ENCODE measurements at places on chromosomes 4 and X.

GRCh38 chrX:134236626-134237614 lies at the start of gene CCDC160:
CCDC160 (plus strand) TSS chrX:134237182; CDS start chrX:134244801, 7,619 bp downstream.
- DNase-seq = peak; percentile 7

DNA sequence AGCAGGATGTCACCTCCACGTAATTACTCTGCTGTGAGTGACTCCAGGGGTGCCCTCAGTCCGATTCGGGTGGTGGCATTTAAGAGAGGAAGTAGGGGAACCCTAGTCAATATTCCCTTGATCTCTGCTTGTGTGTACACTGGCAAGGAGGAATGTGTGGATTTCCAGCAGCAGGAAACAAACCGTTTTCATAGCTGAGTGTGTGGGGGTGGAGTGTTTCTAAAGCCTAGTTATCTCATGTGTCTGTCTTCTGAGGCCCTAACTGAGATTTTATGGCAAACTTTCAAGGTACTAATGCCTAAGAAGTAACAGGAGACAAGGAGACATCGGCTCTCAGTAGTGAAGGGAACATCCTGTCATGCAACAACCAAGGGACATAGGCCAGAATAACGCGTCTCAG lies 6.6 kb upstream of the CLDN24 start:
- DNase-seq = no peak

GRCh38 chr4:124873361-124874171 lies 161.0 kb upstream of the ANKRD50 start:
- no peak for DNase-seq

GRCh38 chrX:153649915-153650782 lies 3.1 kb downstream of the DUSP9 start:
- DNase-seq = no peak

DNA sequence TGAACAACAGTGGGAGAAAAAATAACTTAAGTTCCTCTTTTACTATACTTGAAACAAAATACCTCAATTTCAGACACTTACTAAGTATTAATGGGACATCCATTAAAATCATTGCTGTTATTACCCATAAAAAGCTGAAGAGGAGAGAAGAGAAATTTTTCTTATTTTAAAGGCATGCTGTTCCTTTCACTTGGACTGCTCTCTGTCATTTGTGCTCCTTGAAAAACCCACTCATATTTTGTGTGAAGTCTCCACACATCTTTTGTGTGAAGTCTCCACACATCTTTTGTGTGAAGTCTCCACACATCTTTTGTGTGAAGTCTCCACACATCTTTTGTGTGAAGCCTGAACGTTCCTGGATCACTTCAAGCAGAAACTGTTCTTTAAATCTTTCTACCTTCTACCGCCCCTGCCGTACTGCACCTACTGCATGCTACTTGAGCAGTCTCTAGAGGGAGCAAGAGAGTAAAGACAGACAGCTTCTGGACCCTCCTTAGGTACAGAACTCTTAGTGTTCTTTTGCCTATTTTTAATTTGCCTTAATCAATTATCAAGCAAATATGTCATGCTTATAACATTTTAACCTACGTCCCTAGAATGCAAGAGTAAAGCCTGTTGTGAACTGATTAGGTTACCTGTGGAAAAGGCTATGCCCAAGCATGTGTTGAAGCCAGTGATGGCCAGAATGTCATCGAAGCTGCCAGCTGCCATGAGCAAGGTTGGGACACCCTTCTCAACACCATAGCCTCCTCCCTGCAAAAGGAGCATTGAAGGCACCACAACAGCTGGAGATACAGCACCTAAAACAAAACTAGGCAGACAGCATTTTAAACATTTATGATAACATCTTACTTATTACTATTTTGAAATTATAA lies 27.1 kb upstream of the SLC9B1 start:
- DNase-seq = peak; percentile 12

GRCh38 chrX:95427389-95427788 lies 1257.3 kb upstream of the DIAPH2 start:
- DNase-seq = no peak

- DNase-seq = no peak
Observed at GRCh38 chrX:52261125-52261462, 76.4 kb downstream of the MAGED4 start.

- peak; percentile 44 for DNase-seq
Observed at GRCh38 chr4:140851032-140851636, 94.9 kb upstream of the TBC1D9 start.

DNA sequence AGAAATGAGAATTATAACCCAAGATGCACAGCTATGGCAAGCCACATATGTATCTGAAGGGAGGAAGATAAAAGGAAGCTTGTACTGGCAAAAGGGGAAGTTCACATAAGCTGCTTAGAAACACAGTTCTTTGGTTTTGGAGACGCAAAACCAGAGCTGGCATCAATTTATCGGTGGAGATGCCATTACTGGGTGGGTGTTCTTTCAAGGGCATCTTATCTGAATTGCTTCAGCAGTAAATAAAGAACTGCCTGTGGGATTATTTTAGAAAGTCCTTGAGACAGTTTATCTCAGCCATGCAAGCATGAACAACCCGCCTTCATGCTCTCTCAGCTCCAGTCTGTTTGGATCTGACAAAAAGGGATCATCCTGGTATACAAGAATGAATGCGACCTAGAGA lies 60.8 kb downstream of the DDX60 start:
- no peak for DNase-seq

DNA sequence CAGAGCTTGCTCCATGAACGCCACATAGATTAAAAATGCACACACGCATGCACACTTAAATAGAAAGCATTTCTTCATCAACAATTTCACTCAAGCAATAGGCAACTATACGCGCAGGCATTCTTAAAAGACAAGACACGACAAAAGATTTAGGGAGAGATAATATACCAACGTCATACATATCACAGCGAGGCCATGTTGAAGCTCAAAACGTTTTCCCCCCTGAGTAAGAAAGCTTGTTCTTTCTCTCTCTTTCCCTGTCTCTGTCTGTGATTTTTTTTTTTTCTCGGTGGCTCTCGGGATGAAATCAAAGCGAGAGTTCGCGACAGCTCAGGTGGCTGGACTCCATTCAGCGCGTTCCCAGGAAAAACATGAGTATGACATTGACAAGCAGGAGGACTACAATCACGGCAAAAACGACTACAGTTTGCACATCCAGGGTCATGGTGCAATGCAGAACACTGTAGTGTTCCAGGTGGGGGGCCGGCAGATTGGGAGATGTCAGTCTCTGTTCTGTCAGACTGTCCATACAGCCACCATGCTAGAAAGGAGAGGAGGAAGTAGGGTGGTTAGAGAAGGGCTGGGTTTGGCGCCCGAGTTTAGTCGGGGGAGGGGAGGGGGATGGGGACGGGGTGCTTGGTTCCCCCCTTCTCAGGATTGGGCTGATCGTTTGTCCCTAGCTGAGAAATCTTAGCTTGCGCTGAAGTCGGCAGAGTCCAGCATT lies 30.7 kb downstream of the ARHGEF9 start:
- no peak for DNase-seq

DNA sequence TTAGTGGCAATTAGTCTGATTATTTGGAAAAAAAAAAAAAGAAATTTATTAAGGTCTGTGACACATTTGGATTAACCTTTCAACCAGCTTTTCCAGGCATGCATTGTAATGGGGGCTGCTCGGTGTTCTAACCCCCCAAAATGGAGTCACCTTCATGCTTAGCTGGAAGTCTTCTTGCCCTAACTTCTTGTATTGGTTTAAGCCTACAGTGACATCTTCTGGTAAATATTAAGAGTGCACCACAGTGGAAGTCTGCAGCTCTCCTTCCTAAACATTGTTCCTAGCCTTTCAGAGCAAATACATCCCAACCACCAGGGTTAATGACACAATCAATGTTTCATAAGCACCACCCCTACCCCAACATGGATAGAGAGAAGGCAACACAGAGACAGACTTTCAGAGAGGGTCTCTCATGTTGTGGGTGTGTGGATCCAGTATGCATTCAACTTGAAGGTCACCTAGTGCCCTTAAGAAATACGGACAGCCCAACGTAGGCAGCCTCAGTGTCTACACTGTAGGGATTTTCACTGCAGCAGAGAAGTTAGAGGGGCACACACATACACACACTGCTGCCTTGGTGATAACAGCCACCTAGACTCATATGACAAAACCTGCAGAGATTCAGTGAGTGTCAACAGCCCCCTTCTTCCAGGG lies 142.9 kb upstream of the MBNL3 start:
- peak; percentile 13 for DNase-seq

- DNase-seq = no peak
Observed at GRCh38 chrX:97517763-97518162, 634.1 kb downstream of the RPA4 start.

GRCh38 chr4:148170408-148171365 lies 271.5 kb downstream of the NR3C2 start:
- no peak for DNase-seq

GRCh38 chr4:105453550-105454205 lies 20.2 kb downstream of the PPA2 start:
- DNase-seq = no peak

GRCh38 chr4:145153181-145153903 lies 27.0 kb downstream of the OTUD4 start:
- DNase-seq = no peak
